Stimulated activated effector memory CD8-positive, alpha-beta T cell treated with anti-CD3 and anti-CD28 coated beads, Interleukin-12 subunit alpha, Interleukin-12 subunit beta, amount 100 ng/mL, for 72 hours (primary cell): ENCODE measurements at places on chromosomes 2 and 18.

- no peak for DNase-seq
Observed at GRCh38 chr2:217433522-217433921, 569.3 kb downstream of the TNS1 start.

- DNase-seq = no peak
Observed at GRCh38 chr2:85156619-85157018, 23.4 kb downstream of the TCF7L1 start.

GRCh38 chr2:125553768-125554167 lies 1102.2 kb upstream of the GYPC start:
- no peak for DNase-seq

GRCh38 chr2:152432206-152432653 lies 97.3 kb downstream of the FMNL2 start:
- no peak for DNase-seq

- DNase-seq = peak; percentile 51
Observed at GRCh38 chr2:70978341-70979179, at the start of gene ANKRD53. Gene ANKRD53 (plus strand): TSS chr2:70978630. CDS start chr2:70978646, 16 bp downstream.

DNA sequence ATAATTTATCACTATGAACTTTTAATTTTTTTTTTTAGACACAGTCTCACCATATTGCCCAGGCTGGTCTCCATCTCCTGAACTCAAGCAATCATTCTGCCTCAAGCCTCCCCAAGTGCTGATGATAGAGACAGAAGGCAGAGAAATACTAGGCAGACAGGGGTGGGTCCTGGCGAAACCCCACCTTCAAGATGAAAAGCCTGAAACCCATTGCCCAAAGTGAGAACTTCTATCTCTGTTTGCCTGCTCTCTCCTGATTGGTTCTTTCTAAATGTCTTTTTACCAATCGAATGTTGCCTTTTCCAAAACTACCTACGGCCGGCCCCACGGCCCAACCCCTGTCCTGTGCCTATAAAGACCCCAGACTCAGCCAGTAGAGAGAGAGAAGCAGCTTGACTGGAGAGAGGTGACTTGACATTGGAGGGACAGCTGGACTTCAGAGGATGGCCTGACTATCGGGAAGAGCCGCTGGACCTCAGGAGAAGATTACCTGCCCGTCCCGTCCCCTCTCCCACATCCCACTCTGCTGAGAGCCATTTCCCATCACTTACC lies 21.9 kb downstream of the PRKD3 start:
- DNase-seq = no peak

- DNase-seq = no peak
Observed at GRCh38 chr2:227466887-227467600, 4.9 kb upstream of the AGFG1 start.

- DNase-seq = peak; percentile 45
Observed at GRCh38 chr2:207632575-207633493, 7.6 kb upstream of the METTL21A start.

DNA sequence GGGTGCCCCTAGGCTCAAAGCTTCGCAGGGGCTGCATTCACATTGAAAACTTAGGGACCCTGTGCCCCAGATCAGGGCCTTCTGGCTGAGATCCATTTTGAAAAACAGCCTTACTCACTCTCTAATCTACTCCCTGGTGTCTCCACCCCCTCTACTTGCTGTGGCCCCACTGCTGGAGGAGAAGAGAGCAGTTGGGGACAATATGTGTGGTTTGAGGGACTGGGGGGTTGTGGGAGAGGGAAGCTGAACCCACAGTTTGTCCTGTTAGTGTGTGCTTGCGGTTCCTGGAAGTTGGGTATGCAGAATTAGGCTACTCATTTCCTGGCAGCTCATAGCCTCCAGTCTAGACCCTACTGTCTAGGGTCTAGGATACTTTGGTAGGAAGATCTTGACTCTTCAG lies 211.4 kb downstream of the PRKCE start:
- no peak for DNase-seq

DNA sequence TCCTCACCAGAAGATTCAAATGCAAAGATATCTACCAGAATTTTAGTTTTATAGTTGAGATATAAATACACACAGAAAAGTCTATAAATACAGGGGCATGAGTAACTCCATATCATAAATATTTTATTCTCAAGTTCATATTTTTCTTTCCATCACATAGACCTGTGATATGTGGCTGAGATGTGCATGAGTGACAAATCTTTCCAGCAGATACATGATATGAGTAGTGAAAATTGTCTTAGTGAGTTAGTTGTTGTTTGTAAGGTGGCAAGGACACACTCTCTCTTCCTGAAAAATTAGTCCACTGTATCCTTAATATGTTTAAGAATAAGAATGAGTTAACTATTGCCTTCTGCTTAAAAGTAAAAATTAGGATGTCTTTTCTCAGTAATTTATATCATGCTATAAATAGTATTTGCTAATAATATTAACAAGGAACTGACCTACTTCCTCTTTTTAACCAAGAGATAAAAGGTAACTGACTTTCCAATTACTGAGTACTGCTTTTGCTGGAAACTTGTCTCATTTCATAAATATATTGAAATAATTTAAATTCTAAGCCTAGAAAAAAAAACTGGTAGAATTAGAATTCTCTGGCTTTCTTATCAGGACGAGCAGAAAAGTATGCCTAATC lies 85.2 kb upstream of the SESTD1 start:
- no peak for DNase-seq

GRCh38 chr2:159808032-159808425 lies 10.0 kb upstream of the CD302 start:
- no peak for DNase-seq

DNA sequence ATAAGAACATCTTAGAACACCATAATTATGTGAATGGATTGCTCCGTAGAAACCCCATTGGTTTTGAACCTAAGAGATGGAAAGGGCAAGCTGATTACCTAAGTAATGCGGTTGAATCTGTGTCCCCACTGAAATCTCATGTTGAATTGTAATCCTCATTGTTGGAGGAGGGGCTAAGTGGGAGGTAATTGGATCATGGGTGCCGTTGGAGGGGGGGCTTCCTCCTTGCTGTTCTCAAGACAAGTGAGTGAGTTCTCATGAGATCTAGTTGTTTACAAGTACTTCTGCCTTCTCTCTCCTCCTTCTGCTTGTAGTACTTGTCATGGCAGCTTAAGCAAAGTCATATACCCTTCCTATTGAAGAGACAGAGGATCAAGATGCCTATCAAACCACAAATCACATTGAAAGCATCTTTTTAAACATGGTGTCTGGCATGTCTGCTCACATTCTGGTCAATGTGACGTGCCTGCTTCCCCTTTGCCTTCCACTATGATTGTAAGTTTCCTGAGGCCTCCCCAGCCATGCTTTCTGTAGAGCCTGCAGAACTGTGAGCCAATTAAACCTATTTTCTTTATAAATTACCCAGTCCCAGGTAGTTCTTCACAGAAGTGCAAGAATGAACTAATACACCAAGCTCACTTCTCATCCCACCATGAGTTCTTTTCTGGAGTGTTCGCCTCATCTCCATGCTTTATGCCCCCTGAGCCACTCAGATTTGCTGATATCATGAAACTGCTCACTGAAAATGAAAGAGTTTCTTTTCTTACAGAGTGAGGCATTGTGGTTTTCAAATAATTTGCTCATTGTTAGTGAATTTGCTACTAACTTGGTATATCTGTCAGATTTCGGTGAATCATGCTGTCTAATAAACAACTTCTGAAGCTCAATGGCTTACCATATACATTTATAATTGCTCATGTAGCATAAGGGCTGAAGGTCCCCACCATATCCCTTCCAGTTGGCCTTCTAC lies 23.6 kb downstream of the KCNE4 start:
- DNase-seq = no peak

DNA sequence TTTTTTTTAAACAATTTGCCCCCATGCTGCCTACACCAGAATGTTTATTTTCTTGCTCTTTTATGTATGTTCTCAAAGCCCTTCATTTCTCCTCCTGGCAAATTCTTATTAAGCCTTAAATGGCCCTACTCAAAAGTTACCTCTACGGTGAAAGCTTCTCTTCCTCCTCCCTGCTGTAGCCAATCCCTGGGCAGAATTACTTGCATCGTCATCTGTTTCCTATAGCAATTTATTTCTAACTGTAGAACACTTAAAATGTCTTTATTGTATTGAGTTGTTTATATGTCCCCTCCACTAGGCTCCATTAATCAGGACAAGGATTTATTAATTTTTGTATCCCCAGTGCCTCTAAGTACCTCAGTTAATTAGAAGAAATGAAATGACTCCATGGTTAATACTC lies 2.5 kb upstream of the RAD51AP2 start:
- DNase-seq = no peak

- DNase-seq = no peak
Observed at GRCh38 chr2:166775176-166775575, 113.1 kb upstream of the XIRP2 start.

GRCh38 chr18:3330622-3331021 lies 68.7 kb downstream of the MYL12B start:
- DNase-seq = no peak

DNA sequence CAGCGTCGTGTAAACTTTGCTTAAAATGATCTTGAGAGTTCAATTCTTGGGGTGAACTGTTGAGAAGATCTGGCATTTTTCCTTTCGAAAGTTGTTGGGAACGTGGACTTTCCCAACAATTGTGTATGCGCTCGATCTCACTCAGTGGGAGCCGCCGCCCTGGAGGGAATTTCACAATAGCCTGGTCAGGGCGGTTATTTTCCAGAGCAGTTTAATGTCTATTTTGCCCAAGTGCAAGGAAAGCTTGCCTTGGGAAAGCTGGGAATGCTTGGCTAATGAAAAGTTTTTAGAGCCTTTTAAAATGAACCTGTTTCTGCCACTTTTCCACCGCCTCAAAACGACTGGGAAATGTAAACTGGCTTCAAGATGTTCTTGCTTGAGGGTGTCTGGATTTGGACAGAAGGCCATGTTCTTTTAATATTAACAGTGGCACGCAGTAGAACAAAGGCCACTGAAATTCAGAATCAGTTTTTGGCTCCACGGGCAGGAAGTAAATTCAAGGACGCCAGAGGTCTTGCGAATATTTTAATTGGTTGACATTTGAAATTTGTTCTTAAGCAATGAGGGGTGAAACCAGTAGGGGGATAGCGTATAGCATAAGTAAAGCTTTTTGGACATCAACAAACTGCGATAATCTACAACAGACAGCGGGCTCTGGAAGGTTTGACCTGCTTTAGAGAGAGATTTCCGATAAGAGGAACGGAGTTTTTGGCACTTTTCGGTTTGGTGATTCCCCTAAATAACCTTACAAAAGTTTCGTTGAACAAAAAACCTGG lies 1.2 kb downstream of the CFLAR start:
- DNase-seq = no peak

GRCh38 chr18:36572135-36572856 lies 256.5 kb downstream of the TPGS2 start:
- no peak for DNase-seq

DNA sequence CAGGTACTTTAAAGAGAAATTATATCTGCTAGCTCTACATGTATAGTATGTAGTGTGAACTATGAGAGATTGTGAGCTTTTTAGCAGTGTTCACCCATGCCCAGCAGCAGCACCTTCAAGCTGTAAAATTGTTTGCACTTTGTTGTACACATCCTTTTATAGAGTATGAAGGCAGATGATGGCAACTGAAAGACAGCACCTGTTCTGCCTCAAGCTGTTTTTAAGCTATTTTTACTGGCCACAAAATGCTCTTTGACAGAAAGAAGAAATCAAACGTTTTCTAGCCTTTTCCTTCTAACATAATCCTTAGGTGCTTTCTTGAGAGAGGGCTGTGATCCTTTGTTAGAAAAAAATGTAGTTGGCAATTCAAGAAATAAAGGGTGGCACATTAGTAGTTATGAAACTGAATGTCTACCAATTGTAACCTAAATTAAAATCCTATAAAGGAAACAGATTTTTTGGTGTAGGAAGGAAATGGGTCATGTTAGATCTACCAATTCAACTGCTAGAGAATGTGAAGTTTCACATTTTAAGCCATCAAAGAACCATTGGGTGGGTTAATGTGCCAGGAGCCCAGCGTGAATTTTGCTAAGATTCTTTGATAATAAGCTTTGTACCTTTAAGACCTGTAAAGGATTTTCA lies 59.5 kb downstream of the R3HDM1 start:
- no peak for DNase-seq

DNA sequence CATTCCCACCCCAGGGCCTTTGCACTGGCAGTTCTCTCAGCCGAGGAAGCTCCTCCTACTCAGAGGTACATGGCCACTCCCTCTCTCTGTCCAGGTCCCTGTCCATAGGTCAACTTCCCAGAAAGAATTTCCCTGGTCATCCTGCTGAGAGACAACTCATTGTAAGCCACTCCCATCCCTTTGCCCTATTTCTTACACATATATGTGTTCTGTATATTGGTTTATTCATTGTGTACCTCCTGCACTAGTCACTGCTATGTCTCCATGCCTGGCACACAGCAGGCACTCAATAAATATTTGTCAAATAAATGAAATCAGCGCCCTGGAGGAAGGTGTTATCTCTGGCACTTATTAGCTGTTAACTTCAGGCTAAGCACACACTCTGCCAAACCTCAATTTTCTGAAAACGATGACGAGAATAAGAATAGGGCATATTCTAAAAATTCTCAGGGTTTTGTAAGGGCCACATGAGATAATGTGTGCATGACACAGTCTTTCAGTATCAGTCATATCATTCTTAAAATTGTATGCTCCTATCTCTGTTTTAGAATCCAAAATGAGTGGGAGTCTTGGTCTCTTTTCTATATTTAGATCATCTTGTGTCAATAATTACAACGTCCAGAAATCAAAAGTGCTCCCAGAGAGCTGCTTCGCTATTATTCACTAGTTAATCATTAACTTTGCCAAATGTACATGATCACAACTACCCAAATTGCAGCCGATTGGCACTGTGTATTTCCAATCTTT lies 198.0 kb downstream of the ALK start:
- no peak for DNase-seq

DNA sequence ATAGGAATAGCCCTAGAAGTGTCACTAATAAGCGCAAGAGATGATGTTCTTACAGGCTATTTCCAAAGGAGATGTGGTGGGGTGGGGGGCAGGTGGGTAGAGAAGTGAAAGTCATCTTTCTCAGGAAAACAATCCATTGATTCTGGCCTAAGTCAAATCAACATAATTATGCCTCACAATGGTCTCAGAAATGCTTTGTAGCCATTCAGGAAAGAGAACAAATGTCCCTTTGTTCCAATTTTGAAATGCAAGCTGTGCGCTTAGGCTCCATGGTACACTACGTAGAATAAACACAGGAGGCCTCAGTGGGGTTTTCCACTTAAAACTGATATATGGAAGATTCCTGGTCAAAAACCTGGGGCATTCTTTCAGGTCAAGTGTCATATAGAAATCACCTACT lies 529.9 kb upstream of the KLHL29 start:
- no peak for DNase-seq

DNA sequence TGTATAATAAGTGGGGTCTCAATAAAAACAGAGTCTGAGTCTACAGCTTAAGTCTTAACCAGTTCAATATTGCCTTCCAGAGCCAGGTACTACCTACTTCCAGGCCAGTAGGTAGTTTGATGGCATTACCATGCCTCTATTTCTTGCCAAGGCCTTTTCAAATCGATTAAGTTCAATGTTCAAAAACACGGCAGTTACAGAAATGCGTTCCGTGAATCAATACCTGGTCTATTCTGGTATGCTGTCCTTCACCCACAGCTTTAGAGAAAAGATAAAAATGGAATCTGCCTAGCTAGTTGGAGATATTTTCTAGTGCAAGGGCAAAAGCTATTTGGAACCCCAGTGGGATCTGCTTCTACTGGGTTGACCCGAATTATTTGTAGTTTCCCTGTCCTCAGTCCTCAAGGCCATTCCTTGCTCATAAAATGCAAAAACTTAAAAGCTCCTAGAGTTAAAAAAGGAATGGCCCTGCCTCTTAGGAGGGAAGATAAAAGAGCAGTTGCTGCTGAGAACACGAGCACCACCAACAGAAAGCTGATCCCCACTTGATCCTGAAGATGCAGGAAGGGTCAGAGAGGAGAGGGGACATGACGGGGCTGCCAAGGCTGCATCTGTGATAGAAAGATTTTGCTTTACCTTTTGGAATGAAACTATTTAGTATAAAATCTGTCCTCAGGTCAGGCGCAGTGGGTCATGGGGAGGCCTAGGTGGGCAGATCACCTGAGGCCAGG lies 109.6 kb upstream of the SCG2 start:
- no peak for DNase-seq
